ENCODE measurements at places on chromosomes 16 and 17.

DNA sequence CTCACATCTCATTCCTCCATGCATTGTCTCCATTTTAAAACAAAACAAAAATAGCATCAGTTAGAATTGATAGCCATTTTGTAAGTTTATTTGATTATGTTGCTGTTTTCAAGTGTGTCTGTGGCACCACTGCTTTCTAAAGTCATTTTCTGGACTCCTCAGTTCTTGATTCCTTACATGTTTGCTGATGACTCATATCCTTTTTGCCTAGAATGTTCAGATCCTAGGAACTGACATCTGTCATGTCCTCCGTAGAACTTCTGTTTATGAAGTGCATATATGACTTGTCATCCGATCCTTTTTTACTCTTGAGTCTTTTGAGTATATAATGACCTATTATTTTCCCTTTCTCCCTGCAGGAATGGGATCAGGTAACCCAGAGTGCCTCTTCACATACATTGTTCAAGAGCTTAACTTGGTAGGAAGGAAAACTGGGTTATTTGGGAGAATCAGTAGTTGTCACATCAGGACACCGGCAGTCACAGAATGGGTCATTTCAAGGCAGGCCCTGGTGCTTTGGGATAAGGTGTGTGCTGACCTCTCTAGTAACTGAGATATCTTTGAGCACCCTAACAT is 69.2 kb downstream of the MAP2K4 start:
- no peak for DNase-seq

- DNase-seq = no peak
Measured at GRCh38 chr16:88472069-88472468, 19.0 kb downstream of the ZFPM1 start.

- DNase-seq = peak; percentile 15
Measured at GRCh38 chr16:21656795-21657768, 4.7 kb upstream of the IGSF6 start.

DNA sequence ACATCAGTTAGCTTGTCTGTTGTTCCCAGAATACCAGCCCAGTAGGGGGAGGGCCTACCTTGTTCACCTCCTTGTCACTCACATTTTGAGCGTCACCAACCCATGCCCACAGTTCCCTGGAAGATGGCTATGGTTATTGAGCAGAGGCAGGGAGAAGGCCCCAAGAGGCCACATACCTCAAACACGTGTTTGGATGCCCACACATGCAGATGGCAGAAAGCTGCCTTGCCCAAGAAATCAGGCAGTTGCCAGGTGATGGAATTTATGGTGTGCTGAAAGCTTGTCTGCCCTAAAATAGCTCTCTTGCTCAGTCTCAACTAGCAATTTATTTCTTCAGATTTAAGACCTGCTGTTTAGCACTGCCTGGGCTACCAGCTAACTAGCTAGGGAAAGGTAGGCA is 16.5 kb upstream of the CMTM4 start:
- no peak for DNase-seq

DNA sequence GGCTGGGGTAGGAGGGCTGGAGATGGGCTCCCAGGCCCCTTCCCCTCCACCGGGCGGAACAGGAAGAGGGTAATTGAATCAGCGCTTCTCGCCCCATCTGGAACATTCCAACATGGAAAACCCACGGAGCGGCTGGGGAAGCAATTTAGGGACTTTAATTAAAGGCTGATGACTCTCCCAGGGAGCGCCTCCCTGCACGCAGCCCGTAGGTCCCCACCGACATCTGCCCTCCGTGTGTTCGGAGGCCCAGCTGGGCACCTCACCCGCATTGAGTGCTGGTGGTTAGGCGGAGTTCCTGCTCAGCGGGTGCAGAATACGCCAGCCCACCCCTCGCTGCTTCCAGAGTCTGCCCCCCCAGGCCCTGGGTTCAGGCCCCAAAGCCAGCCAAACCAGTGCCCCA is 10.0 kb downstream of the HS3ST6 start:
- DNase-seq = no peak

DNA sequence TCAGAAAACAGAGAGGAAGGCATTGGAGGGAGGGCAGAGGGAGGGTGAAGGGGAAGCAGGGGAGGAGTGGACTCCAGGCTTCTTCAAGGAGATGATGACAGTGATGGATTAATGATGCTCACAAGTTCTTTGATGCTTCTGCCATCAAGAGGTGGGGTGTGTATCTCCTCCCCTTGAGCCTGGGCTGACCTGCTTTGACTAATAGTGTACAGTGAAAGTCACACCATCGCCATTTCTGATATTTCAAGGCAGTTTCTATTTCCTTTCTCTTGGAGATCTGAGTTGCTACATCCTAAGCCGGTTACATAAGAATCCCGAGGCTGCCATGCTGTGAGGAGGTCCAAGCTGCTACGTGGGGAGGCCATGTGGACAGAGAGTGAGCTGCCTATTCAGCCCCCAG is 312.5 kb downstream of the MAF start:
- no peak for DNase-seq

- peak; percentile 77 for DNase-seq
Measured at GRCh38 chr16:84511180-84511800, 6.8 kb upstream of the MEAK7 start.

DNA sequence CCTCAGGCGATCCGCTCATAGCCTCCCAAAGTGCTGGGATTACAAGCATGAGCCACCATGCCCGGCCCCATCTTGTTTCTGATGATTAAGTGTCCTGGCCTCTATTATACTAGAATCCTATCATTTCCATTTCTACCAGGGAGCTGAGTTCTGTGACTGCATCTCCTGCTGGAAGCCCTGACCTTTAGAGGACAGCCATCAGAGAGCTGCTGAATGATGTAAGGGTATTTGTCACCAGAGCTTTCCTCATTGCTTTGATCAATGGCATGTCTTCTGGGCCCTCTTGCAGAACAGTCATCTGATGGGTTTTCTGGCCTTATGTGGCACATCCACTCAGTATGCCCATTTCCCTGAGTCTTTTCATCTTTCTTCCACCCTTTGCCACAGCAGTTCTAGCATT is 39.9 kb downstream of the PSMD12 start:
- DNase-seq = no peak
